ENCODE measurements at places on chromosomes 16 and 17. TPM values are rescaled to one million over a fixed set of nuclear protein-coding genes. Genes with fewer than 3 reads are reported as not detected.
A peak's percentile ranks its signal among the peaks of the same experiment; 100 is the strongest.

GRCh38 chr17:31493656-31494155 is 102.2 kb downstream of the RAB11FIP4 start:
- no peak for DNase-seq

- DNase-seq, result no peak
These were observed 46.6 kb upstream of the TEX2 start for GRCh38 chr17:64309710-64310109.

GRCh38 chr17:19486351-19487023 is 47.2 kb upstream of the SLC47A1 start:
- no peak for DNase-seq

- DNase-seq, result no peak
These were observed 237.2 kb downstream of the TOX3 start for GRCh38 chr16:52309446-52310416.

DNA sequence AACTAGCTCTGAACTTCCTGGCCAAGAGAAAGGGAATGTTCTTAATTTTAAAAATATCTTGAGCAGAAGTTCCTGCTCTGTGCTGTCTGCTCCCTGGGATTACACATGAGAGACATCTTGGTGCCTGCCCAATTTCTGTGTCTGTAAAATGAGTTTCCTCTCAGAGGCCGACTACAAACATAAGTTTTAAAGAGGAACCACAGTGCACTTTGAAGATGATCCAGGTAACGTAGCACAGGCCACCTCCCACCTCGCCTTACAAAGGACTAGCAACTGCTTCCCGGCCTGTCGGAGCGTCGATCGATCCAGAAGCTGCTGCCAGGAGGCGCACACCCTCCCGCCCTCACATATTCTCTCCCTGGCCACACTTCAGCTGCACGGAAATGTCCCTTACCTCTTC is 55.0 kb upstream of the ATP2A3 start:
- no peak for DNase-seq

DNA sequence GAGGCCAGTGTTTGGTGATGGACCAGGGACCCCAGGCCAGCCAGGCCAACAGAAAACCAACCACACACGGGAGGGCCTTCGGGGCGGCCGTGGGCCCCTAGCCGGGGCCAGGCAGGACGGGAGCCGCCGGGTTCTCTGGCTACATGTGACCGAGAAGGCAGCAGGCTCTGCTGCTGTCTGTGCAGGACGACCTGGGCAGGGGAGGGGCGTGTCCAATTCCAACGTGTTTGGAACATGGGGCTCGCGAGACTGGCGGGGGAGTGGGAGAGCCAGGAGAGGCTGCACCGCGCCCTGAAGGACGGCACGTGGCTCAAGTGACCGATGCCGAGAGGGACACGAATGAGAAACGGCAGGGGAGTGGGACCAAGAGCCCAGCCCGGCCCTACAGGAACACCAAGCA is 75.4 kb downstream of the LMF1 start:
- DNase-seq, result no peak

- DNase-seq, result no peak
These were observed 81.6 kb upstream of the HS3ST2 start for GRCh38 chr16:22732400-22732799.

DNA sequence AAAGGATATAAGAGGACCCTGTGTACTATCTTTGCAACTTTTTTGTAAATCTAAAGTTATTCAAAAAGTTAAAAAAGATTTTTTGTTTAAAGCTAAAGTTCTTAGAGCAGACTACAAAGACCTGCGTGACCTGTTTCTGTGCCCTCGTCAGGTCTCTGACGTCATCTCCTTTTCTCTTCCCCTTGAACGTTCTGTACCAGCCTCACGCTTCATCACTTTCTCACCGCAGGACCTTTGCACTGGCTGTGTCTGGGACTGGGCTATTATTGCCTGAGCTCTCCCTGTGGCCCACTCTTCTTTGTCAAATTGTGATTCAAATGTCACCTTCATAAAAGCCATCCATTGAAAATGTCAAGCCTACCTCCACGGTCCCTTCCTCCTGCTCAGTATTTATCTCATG is 222.8 kb downstream of the RBFOX1 start:
- no peak for DNase-seq

DNA sequence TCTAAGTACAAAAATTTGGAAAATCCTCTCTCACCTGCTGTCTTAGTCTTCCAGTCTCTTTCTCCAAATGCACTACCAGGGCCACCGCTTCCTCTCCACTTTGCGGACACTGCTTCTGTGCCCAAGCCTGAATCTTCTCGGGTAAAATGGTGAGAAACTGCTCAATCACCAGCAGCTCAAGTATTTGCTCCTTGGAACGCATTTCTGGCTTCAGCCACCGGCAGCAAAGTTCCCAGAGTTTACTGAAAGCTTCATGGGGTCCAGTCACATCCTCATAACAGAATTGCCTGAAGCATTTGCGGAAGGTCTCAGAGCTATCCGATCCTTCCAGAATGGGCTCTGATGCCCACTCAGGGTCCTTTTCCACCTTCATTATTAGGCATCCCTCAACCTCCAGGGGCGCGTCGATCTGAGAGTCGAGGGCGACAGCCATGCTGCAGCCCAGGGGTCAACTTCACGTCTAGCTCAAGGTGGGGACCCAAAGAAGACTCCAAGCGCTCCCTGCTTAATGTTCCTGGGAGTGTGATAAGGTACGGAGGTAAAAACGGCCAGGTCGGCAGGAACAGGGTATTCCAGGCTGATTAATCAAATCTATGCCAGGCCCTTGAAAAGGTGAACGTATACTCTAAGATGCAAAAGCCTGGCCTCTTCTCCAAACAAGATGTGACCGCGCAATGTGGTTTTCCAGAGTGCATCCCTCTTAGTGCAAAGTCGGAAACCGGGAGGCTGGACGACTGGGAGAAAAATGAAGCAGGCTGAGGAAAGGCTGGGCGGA is 763 bp downstream of the ZKSCAN2 start:
- DNase-seq, result peak; percentile 49

DNA sequence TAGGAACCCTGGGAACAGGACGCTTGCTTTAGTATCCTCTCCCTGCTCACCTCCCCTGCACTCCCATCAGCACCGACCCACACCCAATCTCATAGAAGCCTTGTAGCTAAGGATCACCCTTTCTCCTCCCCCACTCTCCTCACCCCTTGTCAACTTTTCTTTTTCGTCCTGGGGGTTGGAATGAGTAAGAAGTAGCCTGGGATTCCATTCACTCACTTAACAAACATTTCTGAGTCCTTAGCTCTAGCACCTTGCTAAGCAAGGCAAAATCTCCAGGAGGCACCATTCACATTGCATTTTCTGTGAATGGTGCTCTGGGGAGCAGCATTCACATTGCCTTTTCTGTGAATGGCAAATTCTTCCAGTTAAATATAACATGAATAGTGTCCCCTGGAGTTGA is 1.1 kb upstream of the PGAP3 start:
- no peak for DNase-seq

DNA sequence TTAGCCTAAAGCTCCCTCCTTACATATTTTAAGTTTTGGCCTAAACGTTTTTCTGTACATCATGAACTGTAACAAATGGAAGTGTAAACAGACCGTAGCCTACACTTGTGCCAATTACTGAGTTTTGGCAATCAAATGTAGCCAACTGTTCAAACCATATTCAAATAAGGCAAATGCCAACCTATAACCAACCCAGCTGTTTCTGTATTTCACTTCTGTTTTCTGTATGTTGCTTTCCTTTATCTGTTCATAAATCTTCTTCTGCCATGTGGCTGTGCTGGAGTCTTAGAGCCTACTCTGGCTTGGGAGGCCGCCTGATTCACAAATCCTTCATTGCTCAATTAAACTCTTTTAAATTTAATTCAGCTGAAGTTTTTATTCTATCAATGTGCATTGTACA is 6.9 kb upstream of the C16orf78 start:
- no peak for DNase-seq

DNA sequence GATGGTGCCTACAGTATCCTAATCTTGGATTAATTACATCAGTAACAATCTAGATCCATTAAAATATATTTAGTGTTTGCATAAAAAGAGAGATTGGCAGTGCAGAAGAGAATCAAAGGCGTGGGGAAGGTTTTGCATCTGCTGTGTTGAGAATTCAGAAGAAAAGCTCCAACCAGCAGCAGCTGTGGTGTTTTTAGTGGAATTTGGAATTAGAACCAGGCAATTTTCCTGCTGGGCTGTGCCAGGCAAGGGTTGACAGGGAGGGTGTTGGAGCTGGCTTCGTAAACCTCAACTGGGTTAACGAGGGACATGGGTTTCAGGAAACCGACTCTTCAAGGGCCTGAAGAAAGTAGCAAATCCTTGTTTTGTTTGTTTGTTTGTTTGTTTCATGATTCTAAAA is 107.8 kb upstream of the WSCD1 start:
- no peak for DNase-seq

GRCh38 chr17:35192708-35193107 is 1.5 kb downstream of the SLC35G3 start:
- no peak for DNase-seq

DNA sequence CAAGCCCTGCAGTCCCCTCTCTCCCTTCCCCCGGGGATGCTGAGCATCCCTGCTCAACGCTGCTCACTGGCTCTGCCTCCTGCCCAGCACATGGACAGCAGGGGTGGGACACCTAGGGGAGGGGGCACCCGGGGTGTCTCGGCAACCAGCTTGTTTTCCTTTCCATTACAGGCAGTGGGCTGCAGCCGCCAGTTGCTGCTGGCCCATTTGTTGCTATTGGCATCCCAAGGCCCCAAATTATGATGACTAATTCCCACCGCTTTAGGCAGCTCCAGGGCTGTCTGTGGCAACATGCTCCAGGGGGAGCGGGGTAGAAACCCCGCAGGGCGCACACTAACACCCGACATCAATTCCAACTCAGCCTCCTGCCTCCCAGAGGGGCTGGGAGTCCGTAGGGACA is 4.9 kb downstream of the SDK2 start:
- DNase-seq, result no peak

DNA sequence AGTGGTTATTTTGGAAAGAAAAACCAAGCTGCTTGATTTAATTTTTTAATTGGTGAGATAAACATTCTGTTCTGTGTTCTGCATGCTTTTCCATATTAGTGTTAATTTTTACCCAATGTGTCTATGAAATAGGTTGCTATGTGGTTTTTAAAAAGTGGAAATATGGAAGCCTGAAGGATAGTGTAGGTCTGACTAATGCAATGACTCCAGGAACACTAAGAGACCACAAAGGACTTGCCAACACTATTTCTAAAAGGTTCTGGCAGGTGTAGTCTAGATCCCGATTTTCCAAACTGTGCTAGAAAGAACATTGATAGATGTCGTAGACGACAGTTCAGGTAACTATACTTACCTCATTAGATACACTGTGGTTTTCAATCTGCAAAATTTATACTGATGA is 877.4 kb upstream of the GOT2 start:
- no peak for DNase-seq

DNA sequence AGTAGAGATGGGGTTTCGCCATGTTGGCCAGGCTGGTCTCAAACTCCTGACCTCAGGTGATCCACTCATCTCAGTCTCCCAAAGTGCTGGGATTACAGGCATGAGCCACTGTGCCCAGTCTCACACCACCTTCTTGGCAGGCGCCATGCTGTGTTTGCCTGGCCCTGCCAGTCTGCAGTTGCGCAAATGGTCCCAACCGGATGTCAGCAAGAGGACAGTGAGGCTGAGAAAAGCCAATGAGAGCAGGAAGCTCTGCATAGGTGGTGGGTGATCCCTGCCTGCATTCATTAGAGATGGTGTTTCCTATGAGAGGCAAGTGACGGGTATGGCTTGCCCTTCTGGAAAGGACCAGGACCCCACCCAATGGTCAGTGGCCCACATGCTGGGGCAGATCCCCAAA is 59.3 kb downstream of the PECAM1 start:
- no peak for DNase-seq

DNA sequence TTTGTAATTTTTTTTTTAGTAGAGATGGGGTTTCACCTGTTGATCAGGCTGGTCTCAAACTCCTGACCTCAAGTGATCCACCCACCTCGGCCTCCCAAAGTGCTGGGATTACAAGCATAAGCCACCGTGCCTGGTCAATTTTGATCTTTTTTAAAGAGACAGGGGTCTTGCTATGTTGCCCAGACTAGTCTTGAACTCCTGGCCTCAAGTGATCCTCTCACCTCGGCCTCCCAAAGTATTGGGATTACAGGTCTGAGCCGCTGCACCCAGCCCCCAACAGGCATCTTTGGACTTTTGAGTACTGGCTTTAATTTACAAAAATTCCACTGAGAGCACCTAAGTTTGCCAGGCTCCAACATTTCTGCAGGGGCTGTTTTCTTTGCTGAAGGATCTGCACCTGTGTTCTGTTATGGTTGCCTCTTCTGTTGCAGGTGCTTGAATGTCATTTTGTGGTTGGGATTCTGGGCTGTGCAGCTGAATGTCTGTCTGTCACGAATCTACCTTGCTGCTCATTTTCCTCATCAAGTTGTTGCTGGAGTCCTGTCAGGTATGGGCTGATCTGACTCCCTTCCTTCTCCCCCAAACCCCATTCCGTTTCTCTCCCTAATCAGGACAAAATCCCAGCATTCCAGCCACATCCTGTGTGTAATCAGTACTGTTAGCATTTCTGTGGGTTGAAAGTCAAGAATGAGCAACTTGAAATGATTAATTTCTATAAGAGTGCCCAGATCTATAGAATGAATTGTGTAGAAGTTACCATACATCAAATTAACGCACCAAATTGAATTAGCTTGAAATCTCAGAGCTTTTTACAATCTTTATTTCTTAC is 8.5 kb downstream of the G6PC1 start:
- no peak for DNase-seq

The SMYD4 gene
- polyA plus RNA-seq, result 5.5 TPM

The PLA2G10 gene
- not detected for polyA plus RNA-seq

The TAC4 gene
- polyA plus RNA-seq, result not detected

The SUZ12 gene
- 10.5 TPM for polyA plus RNA-seq

The PIGS gene
- polyA plus RNA-seq, result 76.9 TPM

The GCGR gene
- not detected for polyA plus RNA-seq

The C17orf100 gene
- 12.3 TPM for polyA plus RNA-seq

The TMEM238L gene
- not detected for polyA plus RNA-seq

The ZNF771 gene
- 7.9 TPM for polyA plus RNA-seq
